ENCODE measurements at places on chromosomes 7 and 10. TPM values are rescaled to one million over a fixed set of nuclear protein-coding genes. Genes with fewer than 3 reads are reported as not detected.

- DNase-seq: no peak
These were observed 135.9 kb downstream of the CUX1 start for GRCh38 chr7:101953248-101953819.

The GRID1 gene
- 0.20 TPM for total RNA-seq

GRCh38 chr7:91242097-91242844 lies 22.0 kb upstream of the FZD1 start:
- peak; percentile 80 for DNase-seq

DNA sequence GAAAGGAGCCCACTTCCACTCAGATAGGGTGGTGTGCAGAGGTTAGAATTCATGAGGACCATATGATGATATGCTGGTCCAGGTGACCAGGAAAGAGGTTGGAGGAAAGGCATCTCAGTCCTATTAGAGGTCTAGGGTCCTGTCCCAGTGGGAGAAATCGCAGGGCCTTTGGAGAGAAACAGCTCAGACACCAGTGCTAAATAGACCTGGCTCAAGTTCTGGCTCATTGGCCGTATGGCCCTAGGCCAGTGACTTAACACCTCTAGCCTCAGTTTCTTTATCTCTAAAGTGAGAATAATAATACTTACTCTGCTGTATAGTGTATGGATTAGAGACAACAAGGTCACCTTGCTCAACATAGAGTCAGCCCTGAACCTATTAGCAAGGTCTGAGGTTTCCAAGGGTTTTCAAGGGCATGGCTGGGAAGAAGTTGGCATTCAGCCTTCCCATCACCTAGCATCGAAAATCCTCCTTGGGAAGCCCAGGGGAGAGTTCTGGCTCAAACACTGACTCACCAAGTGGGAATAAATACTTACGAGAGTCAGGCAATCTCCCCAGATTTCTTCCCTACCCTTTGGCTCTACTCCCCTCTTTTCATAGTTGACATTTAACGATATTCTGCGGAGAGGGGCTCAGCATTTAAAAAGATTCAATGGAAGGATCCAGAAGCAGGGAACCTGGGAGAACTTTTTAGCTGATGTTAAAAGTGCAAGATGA lies 473.1 kb upstream of the PODXL start:
- DNase-seq: peak; percentile 18

- peak; percentile 19 for DNase-seq
These were observed 624.8 kb upstream of the FZD8 start for GRCh38 chr10:36266923-36267322.

The ANKRD22 gene
- total RNA-seq: 0.05 TPM

The LRIT1 gene
- total RNA-seq: not detected

- peak; percentile 36 for DNase-seq
These were observed 1.3 kb upstream of the SORCS3 start for GRCh38 chr10:104639590-104640338.

GRCh38 chr10:119446441-119447277 lies 95.9 kb downstream of the RGS10 start:
- DNase-seq: no peak

DNA sequence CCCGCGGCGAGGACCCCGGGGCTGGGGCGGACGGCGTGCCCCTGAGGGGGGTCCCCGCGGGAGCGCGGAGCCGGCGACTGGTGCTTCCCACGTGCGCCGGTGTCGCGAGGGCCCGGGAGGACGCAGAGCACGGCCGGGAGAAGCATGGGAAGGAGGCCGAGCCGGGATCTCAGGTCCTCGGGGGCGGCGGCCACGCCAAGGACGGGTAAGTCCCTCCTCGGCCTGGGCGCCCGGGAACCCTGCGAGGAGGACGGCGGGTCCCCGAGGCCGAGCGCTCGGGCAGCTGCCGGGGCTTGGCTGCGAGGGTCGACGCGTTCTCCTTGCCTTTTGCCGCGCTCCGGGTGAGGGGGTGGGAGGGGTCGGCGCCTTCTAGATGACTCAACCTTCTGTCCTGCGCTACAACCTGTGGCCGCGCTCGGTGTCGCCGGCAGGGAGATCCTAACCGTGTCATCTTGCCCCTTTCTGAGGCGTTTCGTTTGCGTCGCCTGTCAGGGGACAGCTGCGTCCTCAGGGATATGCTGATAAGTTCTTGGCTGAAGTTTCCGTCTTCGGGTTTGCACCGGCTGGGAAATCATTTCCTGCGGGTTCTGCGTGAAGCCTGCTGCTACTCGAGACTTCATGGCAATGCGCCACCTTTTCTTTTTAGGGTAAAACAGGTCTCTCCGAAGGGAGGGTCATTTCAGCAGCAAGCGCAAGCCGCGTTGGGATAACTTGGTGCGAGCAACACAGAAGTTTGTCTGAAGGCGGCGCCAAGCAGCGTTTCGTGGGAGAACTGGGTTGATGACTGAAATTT lies 529 bp downstream of the TASOR2 start:
- DNase-seq: peak; percentile 64

The JAKMIP3 gene
- total RNA-seq: not detected

DNA sequence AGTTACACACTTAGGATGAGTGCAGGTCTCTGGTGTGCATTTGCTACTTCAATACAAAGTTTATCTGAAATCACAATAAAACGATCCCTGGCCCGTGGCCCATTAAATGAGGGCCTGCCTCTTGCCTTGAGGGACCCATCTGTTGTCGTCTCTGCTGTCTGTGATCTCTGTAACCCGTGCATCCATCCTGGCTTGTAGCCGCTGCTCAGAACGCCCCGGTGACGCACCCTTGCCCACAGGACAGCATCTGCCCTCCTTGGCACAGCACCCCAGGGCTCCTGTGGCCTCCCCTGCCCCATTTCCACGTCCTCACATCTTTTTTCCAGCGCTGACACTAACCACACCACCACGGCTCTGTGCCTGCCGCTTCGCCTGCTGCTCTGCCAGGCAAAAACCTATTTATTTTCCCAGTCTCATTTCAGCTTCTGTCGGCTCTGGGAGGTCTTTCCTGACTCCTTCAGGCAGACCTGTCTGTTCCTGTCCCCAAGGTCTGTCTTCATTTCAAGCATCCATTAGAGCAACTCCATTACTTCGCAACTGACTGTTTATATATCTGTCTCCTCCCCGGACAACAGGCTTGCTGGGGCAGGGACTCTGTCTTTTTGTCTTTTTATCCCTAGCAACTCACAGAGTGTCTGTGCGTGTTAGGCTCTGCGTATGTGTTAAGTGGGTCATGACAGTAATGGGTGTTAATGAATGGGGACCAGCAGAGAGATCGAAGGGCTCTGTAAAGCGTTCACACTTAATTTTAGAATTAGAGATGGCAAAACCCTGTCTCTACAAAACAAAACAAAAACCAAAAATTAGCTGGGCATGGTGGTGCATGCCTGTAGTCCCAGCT lies 16.4 kb downstream of the CARD11 start:
- DNase-seq: no peak

- DNase-seq: no peak
These were observed 1.2 kb upstream of the SP8 start for GRCh38 chr7:20787660-20788419.

GRCh38 chr10:99850767-99851340 lies 68.4 kb downstream of the ABCC2 start:
- DNase-seq: no peak

Measured in renal cortical epithelial cell (primary cell).